ENCODE measurements at places on chromosomes 5 and 9. TPM values are rescaled to one million over a fixed set of nuclear protein-coding genes. Genes with fewer than 3 reads are reported as not detected.
A peak's percentile ranks its signal among the peaks of the same experiment; 100 is the strongest.

DNA sequence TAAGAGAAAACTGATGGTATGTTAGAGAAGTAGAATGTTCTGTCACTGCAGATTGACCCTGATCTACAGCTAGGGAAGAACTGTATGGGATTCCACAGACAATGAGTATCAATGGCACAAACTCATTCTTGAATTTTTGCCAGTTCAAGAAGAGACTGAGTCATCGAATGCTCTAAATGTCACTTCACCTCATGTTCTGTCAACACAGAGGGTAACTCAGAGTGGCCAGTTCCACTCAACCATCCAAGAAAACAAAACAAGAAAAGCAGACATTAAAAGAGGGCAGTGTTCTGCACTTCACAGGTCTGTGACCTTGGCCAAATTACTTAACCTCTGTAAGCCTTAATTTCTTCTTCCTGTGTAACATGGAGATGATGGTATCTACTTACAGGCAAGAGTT is 132.2 kb upstream of the HMHB1 start:
- DNase-seq = no peak
- H3K27ac ChIP-seq = no peak overlapping the region
- H3K27me3 ChIP-seq = peaks cover 1% of the 10 kb centered on the region
- no peaks in the 10 kb centered on the region for H3K36me3 ChIP-seq
- peaks cover 16% of the 10 kb centered on the region for H3K4me1 ChIP-seq

Gene NHP2
- 144 TPM for total RNA-seq

Gene GNPDA1
- 10.0 TPM for total RNA-seq

DNA sequence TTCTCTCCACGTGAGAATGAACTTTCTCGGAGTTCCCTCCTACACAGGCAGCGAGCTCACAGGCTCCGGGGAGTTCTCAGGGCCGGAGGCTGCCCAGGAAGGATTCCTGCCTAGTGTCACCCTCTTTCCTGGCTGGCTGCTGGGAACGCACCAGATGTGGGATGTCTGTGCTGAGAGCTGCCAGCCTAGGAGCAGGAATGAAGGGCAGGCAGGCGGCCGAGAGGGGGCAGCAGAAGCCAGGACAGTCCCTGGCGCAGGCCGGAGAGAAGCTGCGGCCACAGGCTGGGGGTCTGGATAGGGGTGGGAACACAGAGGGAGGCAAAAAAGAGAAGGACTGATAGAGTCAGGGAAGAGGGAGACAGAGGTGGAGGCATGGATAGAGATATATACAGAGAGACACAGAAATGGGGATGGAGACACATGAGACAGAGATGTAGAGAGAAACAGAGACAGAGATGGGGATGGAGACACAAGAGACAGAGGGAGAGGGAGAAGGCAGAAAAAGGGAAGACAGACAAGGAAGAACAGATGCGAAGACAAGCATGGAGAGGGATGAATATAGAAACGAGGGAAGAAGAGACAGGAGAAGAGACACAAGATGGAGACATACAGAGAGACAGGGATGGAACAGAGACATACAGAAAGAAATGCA is 25.3 kb upstream of the ENHO start:
- no peak for DNase-seq
- H3K36me3 ChIP-seq = no peaks in the 10 kb centered on the region
- no peak overlapping the region for H3K4me3 ChIP-seq
- H3K4me1 ChIP-seq = no peaks in the 10 kb centered on the region

GRCh38 chr9:107571148-107571547 is 81.6 kb upstream of the KLF4 start:
- DNase-seq = no peak
- H3K27ac ChIP-seq = no peak overlapping the region
- H3K4me1 ChIP-seq = no peaks in the 10 kb centered on the region

DNA sequence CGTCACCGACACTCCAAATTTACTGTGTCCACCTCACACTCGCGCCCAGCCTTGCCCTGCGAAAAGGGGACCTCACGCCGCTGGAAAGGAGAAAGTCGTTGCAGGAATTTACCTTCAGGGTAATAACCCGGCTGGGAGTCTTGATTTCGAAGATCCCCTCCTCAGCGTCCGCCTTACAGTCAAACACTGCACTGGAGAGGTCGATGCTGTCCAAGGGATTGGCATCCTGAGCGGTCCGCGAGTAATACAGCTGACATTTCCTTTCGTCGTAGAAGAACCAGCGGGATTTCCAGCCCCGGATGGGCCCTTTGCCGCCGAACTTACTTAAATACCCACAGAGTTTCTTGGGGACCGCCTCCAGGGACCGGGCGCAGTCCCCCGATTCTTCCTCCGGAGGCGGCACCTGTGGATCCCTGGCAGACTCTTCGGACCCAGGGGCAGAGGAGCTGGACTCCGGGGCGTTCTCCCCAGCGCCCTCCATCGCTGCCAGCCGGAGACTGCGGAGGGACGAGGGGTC is 330 bp downstream of the TBC1D2 start:
- peak overlapping the region; percentile 98 for H3K27ac ChIP-seq
- H3K4me3 ChIP-seq = peak overlapping the region; percentile 82
- H3K27me3 ChIP-seq = peaks cover 7% of the 10 kb centered on the region
- no peaks in the 10 kb centered on the region for H3K36me3 ChIP-seq

Gene SERF1B
- 8.0 TPM for total RNA-seq

Data from activated CD8-positive, alpha-beta memory T cell treated with anti-CD3 and anti-CD28 coated beads, Interleukin-2, amount 10 ng/mL, durations not matched to agents 7 days and 5 days (primary cell).